ENCODE measurements at places on chromosomes 12 and 14.

GRCh38 chr12:86730233-86730632 is 474.0 kb upstream of the MGAT4C start:
- no peak for DNase-seq

GRCh38 chr14:101191101-101191720 is 287.7 kb upstream of the RTL1 start:
- no peak for DNase-seq

- DNase-seq, result no peak
Observed at GRCh38 chr12:53193040-53193439, 12.3 kb upstream of the CSAD start.

DNA sequence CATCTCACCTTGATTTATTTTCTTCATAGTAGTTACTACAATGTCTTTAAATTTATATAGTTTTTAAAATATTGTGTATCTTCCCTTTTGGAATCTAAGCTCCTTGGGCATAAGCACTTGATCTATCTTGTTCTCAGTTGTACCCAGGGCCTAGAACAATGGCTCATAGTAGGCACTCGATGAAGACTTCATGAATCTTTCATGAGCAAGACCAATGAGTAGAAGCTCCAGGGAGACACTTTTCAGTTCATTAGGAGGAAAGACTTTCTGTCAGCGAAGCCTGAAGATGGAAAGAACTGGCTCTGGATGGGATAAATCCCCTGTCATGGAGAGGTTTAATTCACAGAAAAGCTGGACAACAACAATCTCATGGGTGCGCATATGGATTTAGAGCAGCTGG is 140.2 kb upstream of the CRY1 start:
- no peak for DNase-seq

DNA sequence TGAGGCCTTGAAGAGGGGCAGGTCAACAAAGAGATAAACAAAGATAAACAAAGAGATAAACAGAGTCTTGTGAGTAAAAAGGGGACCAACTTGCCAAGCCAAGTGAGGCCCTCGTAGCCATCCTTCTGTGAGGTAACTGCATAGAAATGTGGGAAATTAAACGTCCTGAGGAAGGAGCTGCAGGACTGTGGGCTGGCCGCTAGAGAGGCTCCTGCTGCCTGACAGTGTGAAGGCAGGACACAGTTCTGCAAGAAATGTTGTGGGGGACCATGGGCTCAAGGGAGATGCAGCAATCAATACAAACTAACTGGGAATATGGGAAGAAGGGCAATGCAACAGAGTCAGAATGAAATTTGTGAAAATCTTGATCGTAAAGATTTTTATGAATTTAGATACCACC is 91.9 kb downstream of the SLC8A3 start:
- DNase-seq, result no peak

DNA sequence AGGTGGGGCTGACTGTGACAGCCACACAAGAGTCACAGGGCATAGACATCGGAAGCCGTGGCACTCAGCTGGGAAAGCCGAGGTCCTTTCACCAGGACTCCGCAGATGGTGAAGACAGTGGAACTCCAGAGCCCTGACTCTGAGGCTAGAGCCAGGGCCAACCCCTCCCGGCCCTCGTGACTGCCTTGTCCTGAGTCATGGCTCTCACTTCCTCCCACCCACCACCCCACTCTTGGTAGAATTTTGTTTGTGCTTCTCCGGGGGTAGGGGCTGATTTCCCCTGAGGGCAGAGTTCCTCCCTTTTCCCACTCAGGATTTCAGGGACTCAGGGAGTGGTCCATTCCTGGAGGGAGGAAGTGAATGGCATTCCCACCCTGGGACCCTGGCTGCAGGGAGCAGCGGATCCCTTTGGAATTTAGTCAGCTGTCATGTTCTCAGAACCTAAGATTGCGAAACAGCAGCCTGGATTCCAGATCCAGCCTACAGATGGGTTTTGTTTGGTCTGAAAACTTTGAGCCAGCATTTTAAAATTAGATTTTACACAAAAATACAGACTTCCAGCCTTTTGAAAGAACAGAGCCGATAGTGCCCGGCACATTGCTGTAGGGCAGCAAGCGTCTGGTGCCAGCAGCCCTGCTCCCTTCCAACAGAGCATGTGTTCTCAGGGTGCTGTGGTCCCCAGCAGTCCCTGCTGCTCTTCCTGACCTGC is 50.7 kb downstream of the TPCN1 start:
- DNase-seq, result no peak

DNA sequence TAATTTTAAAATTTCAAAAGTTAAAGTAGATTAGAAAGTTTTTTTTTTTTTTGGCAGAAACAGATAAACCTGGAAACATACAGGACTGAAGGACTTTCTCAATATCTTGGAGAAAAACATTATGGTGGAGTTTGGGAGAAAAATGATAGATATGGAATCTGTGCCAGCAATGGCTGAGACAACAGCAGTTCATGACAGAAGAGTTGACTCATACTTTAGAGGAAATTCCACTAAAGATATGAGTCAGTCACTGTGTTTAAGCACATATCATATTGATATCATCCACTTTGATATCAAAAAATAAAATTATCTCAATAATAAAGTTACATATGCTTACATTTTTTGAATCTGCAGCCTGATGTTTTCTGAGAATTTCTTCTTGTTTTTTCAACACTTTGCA is 193.9 kb upstream of the OR4E1 start:
- DNase-seq, result no peak

DNA sequence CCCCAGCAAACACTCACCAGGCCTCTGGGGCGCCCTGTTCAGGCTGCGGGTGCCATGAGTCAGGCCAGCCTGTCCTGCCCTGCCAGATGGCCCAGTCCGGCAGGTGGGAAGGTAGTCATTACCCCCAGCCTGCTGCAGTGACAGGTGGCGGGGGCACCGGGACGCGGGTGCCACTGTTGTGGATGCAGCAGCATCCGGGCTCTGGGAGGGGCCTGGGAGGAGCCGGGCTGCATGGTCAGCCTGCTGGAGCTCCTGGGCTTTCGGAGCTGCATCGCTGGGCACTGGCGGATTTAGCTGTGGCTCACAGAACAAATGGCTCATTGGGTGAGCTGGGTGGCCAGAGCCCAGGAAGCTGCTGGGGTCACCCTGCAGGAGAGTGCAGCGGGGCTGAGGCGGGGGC is 13.5 kb downstream of the CEP170B start:
- no peak for DNase-seq

DNA sequence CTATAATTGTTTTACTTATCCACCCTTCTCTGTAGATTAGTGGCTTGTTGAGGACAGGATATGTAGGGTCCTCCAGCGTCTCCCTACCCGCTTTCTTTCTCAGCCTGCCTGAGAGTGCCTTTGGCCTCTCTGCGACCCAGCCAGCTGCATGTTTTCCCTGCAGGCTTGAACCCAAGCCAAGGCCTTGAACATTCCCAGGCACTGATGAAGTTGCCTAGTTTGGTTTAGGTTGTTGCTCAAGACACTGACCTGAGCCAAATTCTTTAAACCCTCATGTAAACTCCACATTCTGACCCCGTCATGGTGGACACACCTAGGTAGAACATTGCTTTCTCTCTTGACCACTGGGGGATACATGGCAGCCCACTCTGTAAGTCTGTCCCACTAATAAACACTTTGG is 33.4 kb upstream of the TXNRD1 start:
- no peak for DNase-seq

GRCh38 chr12:69073035-69073434 is 140.1 kb upstream of the CPM start:
- no peak for DNase-seq

- DNase-seq, result no peak
Observed at GRCh38 chr12:113466454-113467141, 5.1 kb downstream of the LHX5 start.

GRCh38 chr12:129069886-129070285 is 216.6 kb downstream of the GLT1D1 start:
- no peak for DNase-seq

DNA sequence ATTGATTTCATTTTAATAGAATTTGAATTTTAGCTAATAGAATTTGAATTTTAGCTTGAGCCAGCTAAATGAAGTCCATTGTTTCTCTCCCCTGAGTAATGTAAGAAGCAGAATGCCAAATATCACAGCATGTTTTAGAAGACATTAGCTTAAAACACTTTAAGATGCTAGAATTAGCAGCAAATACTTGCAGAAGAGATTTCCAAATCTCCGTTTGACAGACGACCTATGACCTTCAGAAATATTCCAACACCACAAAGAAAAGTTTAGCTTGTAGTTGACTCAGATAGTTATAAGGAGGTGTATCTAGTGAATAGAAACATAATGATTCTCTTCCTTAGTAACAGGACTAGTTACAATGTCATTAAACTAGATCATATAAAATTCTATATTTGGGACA is 51.7 kb upstream of the MYF6 start:
- DNase-seq, result no peak

DNA sequence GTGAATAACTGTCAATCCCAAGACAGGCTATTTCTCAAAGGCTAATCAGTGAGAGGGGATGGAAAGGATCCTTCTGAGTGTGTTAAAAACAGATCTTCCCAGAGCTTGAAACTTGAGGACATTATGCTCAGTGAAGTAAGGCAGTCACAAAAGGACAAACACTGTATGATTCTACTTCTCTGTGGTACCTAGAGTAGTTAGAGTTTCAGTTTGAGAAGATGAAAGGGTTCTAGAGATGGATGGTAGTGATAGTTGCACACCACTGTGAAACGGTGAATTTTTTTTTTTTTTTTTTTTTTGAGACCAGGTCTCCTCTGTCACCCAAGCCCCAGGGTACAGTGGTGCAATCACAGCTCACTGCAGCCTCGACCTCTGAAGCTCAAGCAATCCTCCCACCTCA is 133.8 kb downstream of the SAMD4A start:
- DNase-seq, result no peak

DNA sequence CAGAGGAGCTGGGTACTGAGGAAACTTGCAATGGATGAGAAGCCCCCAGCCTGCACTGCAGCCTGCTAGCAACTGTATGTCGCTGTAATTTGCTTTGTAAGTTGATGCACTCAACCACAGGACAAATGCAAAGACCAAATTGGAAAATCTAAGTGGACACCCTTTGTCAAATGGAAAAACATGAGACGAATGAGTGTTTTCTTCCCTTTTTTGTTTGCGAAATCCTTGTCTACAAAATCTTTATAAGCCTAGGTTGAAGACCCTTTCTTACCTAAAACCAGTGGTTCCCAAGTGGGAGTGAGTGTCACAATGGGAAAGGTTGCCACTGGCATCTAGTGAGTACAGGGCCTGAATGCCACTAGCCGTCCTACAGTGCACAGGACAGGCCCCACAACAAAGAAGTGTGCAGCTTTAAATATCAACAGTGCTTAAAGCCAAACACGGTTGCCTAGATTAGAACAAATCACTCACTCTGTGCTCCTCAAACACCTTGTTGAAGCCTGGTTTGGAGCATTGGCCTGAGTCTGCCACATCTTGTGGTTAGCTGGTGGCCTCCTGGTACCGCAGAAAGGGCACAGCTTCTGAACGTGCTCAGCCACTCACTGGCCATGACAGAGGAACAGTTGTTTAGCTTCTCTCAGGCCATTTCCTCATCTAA is 7.6 kb upstream of the VASH1 start:
- DNase-seq, result no peak

- no peak for DNase-seq
Observed at GRCh38 chr14:87131879-87132278, 861.1 kb downstream of the GALC start.

DNA sequence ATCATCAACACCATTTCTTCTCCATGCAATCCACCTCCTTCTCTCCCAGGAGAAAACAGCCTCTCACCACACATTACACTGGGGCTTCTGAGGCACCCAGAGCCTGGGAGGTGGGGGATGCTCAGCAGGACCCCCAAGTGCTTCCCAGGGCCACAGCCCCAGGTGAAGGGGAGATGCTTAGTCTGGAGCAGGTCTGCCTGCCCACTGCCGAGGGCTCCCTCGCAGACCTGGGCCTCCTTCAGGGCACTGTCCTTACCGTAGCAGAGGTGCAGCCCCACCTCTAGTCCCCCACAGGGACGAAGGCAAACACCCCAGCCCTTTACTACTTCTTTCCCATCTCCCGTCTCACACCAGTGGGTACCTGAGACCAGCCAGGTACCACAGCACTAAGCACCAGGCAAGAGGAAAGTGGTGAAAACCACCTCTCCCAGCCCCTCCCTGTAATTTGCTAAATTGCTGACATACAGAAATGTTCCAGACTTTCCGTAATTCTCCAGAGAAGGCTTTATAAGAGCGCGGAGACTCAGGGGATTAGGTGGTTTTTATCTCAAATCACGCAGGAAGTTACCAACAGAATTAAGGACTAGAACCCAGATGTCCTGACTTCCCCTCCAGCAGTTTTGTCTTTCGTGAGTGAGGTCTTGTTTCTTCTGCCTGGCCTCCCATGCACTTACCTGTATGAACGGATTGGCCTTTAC is 59.0 kb downstream of the PLEKHG3 start:
- DNase-seq, result no peak

DNA sequence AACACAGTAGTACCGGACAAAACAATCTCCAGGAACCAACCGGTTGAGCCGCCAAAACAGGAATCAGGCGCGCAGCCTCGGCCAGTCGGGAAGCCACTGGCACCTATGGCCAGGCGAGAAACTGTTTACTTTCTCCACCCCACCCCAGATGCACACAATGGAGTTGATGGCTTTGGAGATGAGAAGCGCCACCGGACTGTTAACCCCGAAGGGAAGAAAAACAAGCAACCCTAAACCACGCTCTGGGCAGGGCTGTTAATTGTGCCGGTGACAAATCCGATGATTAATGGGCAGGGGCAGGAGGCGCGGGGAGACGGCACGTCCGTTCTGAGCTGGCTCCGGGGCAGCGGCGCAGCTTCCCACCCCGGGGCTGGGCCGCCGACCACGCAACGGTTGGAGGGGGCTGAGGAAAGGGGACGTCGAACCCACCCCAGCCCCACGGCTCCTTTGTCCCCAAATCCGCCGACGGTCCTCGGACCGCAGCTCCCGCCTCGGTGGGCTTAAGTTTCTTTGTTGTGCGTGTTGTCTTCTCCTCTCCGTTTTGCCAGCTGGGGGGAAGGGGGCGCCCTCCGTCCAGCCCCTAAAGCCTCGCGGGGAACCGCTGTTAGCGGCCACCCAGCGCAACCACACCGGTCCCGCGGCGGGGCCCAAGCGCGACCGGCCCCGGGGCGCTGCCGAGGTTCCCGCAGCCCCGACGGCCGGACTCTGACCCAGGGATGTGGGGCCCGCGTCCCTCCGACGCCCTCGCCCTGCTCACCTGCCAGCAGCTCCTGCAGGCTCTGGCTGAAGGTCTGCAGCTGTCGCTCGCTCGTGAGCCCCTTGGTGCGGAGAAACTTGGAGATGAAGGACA is 790 bp downstream of the BTG1 start:
- peak; percentile 80 for DNase-seq

- DNase-seq, result peak; percentile 71
Observed at GRCh38 chr14:65847075-65847847, 434.7 kb downstream of the FUT8 start.

DNA sequence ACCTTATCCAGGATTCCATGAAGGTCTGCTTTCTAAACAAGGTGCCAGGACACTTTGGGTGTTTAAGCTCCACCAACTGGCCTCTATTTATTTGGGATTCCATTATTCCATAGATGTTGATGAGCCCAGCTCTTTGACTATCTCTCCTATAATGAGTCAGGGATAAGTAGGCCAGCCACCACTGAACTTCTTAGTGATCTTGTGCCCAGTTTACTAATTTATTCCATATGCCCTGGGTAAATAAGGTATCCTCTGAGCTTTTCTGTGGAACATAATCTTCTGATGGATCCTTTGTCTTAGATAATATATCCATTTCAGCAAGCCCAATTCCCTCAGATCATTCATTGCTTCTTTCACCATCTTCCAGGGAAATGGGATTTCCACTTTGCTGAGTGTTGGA is 535.0 kb downstream of the FOXG1 start:
- DNase-seq, result no peak

GRCh38 chr14:61662437-61663311 is 32.6 kb upstream of the HIF1A start:
- peak; percentile 75 for DNase-seq

GRCh38 chr12:93889516-93890212 is 212.5 kb downstream of the CRADD start:
- DNase-seq, result no peak

Data from activated naive CD4-positive, alpha-beta T cell treated with anti-CD3 and anti-CD28 coated beads, Interleukin-2, amount 50 U/mL, for 72 hours (primary cell).